Effector memory CD4-positive, alpha-beta T cell (primary cell): ENCODE measurements at places on chromosomes 4 and X.

- no peak for DNase-seq
Measured at GRCh38 chr4:163878336-163879121, 384.0 kb downstream of the TMA16 start.

- DNase-seq: no peak
Measured at GRCh38 chr4:153620352-153620751, 63.7 kb upstream of the TLR2 start.

GRCh38 chrX:131617182-131617581 is 73.3 kb downstream of the OR13H1 start:
- DNase-seq: no peak

DNA sequence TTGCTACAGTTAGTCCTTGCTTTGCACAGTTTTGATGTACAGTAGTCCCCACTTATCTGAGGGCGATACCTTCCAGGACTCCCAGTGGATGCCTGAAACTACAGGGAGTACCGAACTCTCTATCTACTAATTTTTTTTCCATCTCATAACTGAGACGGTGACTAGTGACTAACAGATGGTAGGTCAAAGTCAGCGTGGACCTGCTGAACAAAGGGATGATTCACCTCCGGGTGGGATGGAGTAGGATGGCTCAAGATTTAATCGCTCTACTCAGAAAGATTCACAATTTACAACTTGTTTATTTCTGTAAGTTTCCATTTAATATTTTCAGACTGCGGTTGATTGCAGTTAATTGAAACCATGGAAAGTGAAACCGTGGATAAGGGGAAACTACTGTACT is 655.8 kb downstream of the ZNF674 start:
- no peak for DNase-seq

GRCh38 chr4:33941854-33942253 is 2302.5 kb downstream of the ARAP2 start:
- DNase-seq: no peak

GRCh38 chr4:71261633-71262121 is 77.1 kb upstream of the SLC4A4 start:
- no peak for DNase-seq

DNA sequence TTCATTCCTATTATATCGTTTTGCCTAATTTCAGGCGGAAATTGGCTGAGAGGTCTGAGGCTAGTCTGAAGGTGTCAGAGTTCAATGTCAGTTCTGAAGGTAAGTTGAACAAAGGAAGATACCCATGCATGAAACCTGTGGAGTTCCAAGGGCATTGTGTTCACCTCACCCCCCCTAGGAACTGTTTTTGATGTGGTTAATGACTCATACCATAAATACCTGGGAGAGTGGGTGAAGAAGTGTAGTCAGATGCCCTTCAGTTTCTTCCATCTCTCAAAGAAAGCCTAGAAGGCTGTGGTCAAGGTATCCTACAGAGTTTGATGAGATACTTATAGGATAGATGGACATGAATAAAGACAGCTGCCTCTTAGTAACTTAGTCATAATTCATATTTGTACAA is 2.7 kb downstream of the UTP14A start:
- no peak for DNase-seq

DNA sequence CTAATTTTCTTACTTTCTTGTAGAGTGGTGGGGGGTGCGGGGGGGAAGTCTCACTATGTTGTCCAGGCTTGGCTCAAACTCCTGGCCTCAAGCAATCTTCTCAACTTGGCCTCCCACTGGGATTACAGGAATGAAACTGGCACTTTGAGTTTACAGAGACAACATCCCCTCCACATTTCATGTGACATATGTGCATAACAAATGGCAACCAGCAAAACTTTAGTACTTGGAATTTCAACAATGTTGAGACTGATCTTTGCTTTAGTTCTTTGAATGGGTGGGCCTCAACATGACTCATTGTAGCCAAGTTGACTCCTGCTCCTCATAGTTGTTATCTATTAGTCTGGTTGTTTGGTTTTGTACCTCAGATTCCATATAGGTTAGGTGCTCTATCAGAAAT is 11.4 kb upstream of the FMR1 start:
- DNase-seq: no peak

DNA sequence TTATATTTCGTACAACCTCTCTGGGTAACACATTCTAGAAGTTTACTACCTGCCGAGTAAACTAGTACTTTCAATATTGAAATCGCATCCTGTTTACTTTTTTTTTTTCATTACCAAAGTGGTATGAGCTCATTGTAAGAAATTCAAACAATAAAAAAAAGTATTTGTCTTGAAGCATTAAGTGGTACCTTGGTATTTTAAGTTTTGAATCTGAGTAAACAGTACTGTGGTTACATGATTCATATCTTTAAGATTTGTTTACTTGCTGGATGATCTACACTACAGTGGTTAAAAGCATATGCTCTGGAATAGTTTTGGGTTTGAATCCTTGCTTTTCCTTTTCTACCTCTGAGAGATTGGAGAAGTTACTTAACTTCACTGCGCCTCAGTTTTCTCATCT is 3.8 kb upstream of the MMGT1 start:
- no peak for DNase-seq

- no peak for DNase-seq
Measured at GRCh38 chr4:65152205-65152604, 518.1 kb downstream of the EPHA5 start.

DNA sequence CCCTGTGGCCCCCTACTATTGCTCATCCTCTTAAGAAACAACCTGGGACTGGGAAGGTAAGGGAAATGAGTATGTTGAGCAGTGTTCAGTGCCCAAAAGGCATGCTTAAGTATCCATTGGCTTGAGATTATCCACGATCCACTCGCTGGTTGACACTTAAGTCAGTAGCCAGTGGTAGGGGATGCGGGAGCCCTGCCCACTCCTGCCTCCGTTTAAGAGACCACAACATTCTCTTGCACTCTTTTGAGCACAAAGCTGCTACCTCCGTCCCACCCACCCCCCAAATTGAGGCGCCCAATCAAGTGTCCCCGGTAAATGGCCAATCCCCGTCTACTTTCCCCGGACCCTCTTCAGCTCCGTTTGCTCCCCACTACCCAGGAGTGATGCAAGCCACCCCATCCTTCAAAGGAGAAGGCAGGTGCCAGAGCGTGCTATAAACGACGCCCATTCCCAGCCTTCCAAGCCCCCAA is 25.0 kb downstream of the UTP14A start:
- no peak for DNase-seq

DNA sequence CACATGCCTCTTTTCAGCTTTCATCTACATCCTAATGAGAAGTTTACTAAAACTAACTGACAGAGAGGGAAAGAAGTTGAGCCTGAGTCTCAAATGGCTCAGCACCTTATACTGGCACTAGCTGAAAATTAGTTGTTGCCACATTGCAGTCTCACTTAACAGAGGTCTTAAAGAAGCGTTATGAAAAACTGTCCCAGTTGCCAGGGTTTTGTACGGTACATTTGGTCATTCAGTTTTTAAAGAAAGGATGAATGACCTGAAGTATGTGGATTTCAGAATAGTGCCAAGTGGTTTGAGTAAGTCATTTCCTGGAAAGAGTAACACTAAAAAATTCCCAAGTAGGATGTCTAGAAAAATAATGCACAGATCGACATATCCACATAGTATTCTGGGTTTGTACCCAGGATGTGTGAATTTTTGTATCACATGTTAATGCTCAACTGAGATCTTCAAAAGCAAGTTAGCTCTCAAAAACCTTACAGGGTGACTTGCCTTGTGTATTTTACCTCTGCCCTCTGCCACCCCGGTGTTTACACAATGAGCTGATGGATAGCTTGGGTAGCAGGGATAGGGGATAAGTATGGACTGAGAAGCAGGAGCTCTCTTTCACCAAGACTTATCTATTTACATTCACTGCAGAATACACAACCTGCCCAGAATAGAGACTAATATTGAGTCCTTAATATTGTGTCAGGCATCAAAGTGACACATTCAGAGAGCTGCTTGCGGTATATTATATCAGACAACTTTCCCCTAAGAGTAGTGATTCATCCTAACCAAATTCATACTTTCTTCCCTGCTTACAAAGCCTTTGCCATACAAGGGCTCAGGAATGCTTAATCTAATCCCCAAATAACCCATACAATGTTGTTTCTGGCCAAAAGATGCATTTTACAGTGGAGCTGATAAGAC is 1075.7 kb upstream of the PABPC4L start:
- no peak for DNase-seq

GRCh38 chrX:38089173-38089982 is 83.0 kb downstream of the SYTL5 start:
- no peak for DNase-seq

- DNase-seq: no peak
Measured at GRCh38 chr4:145481164-145481941, at the start of gene SMAD1. SMAD1 (plus strand) TSS chr4:145481853; CDS start chr4:145514614, 32,761 bp downstream.

- DNase-seq: no peak
Measured at GRCh38 chr4:84482564-84483563, 16.2 kb downstream of the NKX6-1 start.
